Eye (tissue), 1 donor: ENCODE measurements at places on chromosomes 16 and 17.

GRCh38 chr17:16243385-16243784, 26.4 kb downstream of the PIGL start:
- DNase-seq = no peak

GRCh38 chr17:17732444-17732843, 51.2 kb downstream of the RAI1 start:
- no peak for DNase-seq

GRCh38 chr16:10737068-10737625, 6.5 kb upstream of the NUBP1 start:
- DNase-seq = peak; percentile 90

- no peak for DNase-seq
Observed at GRCh38 chr17:39405436-39405835, 4.0 kb upstream of the FBXL20 start.

DNA sequence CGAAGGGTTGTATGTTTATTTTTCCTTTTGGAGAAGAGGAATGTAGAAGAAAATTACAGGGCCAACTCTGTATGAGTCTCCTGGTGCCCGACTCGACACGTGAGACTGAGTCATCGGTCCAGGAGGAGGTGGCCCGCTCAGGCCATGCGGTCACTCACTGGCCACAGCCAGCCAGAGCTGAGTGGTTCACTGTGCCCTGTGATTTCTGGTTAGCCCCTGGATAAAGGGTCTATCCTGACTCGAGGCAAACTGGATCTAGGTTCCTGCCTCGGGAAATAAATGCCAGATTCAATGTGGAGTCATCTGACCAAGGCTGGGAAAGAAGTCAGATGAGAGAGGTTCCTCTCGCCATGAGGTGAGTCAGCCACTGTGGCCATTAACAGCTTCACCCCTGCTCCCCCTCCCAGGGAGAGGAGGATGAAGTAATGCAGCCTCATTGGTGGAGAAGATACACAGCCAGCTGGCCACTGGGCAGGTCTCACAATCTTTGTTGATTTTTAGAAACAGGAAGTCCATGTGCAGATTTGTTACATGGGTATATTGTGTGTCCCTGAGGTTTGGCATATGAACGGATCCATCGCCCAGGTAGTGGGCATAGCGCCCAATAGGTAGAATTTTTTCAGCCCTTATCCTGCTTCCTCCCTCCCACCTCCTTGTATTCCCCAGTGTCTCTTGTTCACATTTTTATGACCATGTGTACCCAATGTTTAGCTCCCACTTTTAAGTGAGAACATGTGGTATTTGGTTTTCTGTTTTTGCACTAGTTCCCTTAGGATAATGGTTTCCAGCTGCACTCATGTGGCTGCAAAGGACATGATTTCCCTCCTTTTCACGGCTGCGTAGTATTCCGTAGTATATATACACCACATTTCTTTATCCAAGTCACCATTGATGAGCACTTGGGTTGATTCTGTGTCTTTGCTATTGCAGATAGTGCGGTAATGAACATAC, 21.7 kb upstream of the USP36 start:
- DNase-seq = no peak

DNA sequence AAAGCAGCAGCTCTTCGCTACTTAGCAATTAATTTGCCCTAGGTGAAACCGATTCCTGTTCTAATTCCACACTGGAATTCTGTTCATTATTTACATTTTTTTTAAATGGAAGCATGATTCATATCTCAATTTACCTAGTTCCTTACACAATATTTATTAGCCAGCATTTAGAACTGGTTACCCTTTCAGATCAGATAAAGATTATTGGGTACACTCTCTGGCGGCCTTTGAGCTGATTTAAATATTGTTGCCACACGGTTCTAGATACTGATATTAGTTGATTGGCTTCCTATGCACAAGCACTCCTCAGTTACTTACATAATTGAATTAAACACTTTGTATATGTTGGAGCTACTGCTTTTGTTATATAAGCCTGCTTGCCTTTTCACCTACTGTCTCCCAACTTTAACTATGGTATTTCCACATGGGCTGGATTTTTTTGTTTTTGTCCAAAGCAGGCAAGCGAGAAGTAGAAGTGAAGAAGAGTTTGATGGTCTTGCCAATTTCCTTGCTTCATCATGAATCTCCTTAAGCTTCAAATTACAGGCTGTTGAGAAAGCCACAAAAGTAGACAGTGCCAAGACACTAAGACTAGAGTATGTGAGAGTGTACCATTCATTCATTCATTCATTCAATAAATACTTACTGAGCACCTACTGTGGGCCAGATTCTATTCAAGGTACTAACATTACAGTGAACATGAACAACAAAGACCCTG, 3.9 kb upstream of the ALDH3A2 start:
- DNase-seq = no peak

DNA sequence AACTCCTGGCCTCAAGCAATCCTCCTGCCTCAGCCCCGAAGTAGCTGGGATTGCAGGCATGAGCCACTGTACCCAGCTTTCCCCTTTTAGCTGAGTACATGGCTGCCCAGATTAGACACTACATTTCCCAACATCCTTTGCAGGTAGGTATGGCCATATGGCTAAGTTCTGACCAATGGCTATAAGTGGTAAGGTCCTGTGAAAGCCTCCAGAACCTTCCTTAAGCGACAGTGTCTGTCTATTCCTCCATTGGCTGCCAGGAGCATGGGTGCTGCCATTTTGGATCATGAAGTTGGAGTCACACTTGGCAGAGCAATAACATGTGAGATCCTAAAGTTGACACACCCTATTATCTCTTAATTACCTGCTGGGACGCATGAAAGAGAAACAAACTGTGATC, 24.4 kb upstream of the CRHR1 start:
- no peak for DNase-seq
